CD4-positive, alpha-beta T cell treated with Interleukin-15 for 4 hours (primary cell): ENCODE measurements at places on chromosomes 5 and 9.

DNA sequence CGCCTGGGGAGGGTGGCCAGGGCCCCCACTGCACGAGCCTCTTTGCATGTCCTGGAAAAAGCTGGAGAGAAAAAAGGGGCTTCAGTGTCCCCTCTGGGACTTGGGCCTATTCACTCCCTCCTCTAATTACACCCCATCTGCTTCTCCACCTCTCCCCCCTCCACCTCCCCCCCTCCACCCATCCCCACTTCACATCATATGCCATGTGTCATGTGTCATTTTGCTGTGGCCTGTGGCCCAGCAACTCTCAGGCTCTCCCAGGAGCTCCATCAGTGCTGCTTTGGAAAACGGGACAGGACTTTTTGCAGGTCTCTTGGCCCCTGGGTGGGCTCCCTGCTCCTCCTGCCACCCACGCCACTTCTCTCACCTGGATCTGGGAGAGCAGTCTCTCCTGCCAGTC is 68.7 kb downstream of the NTNG2 start:
- no peak for DNase-seq

GRCh38 chr5:76082772-76083554 is at the start of gene SV2C:
Gene SV2C (plus strand): TSS chr5:76083383. CDS start chr5:76131751, 48,368 bp downstream.
- DNase-seq: no peak

DNA sequence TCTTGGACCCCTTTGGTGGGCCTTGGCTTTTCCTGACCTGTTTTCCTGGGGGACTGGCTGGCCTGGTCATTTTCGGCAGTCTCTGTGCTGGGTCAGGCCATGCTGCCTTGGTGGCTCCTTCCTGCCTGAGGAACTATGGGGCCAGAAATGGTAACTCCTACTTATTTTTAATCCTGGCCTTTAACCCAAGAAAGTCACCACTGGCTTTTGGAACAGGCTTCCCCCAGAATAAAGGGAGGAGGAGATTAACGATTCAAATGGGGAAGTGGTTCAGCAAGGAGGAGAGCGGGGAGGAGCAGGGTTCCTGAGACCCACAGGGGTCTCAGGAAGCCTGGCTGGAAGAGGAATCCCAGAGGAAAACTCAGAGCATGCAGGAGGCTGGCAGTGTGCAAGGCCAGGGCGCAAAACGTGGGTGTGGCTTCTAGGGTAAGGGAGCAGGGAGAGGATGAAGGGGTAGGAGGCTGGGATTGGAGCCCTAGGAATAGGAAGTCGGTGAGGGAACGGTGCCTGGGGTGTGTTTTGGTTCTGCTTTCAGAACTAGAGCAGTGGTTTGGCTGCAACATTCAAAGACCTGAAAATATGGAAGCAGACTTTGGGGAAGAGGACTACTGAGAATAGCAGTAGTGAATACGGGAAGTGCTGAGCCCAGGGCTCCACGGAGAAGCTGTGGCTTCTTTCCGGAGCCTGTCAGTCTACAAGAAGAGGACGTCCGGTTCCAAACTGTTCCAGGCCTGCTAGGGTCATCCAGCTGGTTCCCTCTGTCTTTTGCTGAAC is 271.1 kb upstream of the KLF4 start:
- peak; percentile 4 for DNase-seq

GRCh38 chr9:137315581-137316011 is 13.5 kb upstream of the NRARP start:
- no peak for DNase-seq

- no peak for DNase-seq
These were observed 308.1 kb upstream of the ADCY2 start for GRCh38 chr5:7087719-7088297.

GRCh38 chr5:130052752-130053151 is 148.5 kb downstream of the CHSY3 start:
- no peak for DNase-seq

- DNase-seq: no peak
These were observed 177.9 kb downstream of the PCSK1 start for GRCh38 chr5:96254980-96255691.

DNA sequence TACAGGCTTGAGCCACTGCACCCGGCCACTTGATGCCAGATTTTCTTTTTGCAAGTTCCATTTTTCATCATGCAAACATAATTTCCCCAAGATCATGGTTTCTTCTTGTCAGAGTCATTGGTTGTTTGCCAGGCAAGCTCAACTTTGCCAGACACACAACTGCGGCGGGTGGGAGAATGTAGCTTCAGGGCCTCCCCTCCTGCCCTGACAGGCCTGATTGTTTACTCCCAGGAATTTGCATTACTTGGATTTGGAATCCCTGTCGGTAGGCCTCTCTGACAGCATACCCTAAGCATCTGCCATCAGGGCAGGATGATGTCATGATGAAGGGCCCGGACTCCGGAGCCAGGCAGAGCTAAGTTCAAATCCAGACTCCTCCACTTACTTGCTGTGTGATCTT is 15.1 kb downstream of the RPS14 start:
- no peak for DNase-seq

- DNase-seq: no peak
These were observed 18.8 kb downstream of the HAPLN1 start for GRCh38 chr5:83701886-83702285.

DNA sequence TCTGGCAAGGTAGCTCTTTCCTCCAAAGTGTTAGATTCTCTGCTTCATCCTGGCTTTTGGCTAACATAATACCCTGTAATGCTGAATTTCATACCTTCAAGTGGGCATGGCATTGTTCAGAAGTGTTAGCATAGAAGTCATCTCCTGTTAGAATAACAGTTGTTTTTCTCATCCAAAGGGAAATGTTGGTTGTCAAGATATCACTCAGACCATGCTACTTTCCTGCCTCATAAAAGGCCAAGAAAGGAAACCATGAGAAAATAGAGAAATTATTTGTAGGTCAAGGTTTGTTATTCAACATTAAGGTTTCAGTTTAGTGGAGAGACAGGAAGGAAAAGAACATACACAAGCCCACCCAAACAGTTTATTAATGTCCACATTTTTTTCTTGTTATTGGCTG is 472.5 kb downstream of the ARHGEF28 start:
- no peak for DNase-seq

GRCh38 chr5:50727149-50727496 is 60.7 kb downstream of the PARP8 start:
- DNase-seq: peak; percentile 20

- DNase-seq: no peak
These were observed 1359.4 kb downstream of the EFNA5 start for GRCh38 chr5:106311230-106311915.

DNA sequence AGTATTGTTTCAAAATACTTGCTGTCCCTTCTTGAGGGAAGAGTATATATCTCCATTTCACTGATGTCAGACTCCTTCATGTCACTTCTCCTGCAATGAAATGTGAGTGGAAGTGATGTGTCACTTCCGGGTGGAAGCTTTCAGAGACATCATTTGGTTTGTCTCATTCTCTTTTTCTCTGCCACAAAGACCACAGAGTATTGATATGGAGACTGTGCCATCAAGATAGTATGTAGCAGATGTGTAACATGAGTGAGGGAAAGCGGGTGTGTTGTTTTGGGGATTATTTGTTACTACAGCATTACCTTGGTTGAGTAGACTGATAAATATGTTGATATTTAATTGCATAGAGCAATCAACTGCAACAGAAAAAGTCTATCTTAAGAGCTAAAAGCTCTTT is 169.8 kb downstream of the FBXL7 start:
- DNase-seq: no peak

- DNase-seq: no peak
These were observed 90.7 kb downstream of the CAMSAP1 start for GRCh38 chr9:135816651-135816970.

GRCh38 chr5:153636670-153637451 is 146.4 kb downstream of the GRIA1 start:
- no peak for DNase-seq

GRCh38 chr5:87393331-87393730 is 19.4 kb downstream of the CCNH start:
- DNase-seq: no peak

GRCh38 chr9:132077881-132078698 is 1.6 kb downstream of the MED27 start:
- peak; percentile 21 for DNase-seq

DNA sequence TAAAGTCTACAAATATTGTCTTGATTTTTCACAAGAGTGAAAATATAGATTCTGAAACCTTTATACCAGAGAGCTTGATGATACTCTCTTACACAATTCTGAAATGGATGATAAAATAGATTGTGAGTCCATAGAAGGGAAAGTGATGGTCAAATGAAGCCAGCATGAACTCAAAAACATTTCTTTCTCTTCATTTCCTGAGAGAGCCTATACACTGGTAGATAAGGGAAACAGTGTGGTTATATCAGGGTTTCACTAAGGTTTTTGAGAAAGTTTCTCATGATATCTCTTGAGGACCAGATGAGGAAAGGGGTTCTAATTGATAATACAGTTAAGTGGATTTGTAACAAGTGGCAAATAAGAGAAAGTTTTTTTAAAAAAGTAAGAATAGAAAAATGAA is 254.1 kb downstream of the PJA2 start:
- no peak for DNase-seq

DNA sequence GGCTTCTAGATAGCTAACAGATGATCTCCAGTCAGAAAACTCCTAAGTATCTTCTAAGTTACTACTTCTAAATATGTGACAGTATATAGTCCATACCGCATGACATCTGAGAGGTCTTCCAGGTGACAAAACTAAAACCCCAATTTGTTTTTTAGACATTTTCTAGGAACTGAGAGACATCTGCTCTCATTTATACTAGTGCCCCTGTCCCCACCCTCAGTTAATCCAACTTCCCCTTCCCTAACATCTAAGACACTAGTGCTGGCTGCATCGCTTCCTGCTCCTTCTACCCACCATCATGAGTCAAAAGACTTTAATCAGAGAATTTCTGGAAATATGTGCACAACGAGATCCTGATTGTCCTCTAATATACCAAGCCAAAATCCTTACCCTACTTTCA is 37.9 kb downstream of the FBXW11 start:
- no peak for DNase-seq

DNA sequence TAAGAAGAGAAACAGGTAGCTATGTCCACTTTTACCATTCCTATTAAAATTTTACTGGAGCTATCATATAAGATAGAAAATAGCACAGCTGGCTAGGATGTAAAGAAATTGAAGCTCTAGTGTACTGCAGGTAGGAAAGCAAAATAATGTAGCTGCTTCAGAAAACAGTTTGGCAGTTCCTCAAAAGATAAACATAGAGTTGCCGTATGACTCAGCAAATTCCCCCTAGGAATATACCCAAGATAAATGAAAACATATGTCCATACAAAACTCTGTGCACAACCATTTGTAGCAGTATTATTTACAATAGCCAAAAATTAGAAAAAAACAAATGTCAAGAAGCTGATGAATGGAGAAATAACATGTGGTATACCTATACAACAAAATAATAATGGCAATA is 64.6 kb upstream of the SHISAL2B start:
- DNase-seq: no peak

GRCh38 chr5:56055287-56055686 is 60.5 kb upstream of the IL6ST start:
- DNase-seq: no peak

GRCh38 chr5:141431286-141431685 is 979 bp downstream of the PCDHGA12 start:
- no peak for DNase-seq

GRCh38 chr5:100520348-100520747 is 14.8 kb upstream of the FAM174A start:
- no peak for DNase-seq

- DNase-seq: no peak
These were observed 37.3 kb upstream of the TRIO start for GRCh38 chr5:14105718-14106410.

DNA sequence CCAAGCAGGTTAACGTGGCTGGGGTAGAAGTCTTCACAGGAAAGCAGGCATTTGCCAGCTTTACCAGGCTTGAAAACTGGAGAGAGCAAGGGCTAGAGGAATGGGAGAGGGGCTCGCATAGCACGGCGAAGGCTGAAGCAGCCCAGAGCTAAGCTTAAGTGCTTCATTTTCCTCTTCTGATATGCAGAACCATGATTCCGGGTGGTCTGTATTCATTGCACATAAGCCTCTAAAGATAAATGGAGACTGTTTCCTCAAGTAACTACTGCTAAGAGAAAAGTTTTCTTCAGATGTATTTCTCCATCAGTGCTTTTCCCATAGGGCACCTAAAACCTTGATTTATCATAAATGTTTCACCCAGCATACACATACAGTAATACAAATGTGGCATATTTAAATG is 414.1 kb downstream of the MLLT3 start:
- no peak for DNase-seq

- DNase-seq: no peak
These were observed 2.7 kb downstream of the NDST1 start for GRCh38 chr5:150510460-150511263.

DNA sequence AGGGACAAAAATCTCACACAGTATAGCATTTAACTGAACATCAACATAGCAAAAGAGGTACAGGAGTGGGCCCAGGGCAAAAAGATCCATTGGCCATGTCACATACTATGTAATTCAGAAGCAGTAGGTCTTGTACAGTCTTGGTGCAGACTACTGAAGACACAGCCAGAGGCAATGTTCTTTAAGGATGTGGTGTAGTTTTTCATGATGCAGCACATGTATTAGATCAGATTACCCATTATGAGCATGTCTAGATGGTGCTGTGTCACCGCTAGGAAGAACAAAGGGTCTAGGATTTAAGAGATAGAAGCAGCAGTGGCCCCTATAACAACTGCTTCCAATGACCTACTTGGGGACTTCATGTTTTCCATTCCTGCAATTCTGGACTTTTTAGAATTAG is 610.4 kb upstream of the MEF2C start:
- no peak for DNase-seq

DNA sequence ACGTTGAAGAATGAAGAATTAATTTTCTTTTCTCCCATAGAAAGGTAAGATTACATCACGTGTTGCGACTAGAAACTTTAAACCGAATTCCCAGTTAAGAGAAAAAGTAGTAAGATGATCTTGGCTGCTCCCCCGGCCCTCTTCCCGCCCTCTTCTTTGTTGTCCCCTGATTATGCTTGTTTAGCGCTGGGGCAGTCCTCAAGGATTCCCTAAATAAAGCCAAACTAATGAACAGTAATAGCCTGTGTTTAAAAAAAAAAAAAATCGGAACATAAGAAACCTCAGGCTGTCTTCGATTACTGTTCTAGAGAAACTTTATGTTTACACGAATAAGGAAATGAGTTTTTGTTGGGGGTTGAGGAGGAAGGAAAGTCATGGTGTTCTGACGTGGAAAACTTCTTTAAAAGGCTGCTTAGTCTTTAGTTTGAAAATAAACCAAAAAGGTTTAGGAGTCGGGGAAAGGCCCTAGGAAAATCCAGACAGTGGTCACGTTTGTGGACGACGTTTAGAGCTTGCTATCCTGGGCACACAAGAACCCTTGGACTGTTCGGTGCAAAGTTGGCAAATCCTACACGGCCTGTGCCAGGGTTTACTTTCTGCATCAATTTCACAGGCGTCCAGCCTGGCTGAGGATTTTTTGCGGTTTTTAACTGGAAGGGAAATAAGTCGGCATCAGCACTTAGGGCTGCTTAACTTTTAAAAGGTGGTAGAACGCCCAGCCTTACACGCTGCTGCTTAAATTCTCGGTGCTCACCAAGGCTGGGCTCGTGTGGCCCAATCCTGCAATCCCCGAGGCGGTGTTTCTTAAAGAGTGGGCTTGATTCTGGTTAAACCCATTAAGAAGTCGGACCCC is 1.1 kb upstream of the MAT2B start:
- peak; percentile 39 for DNase-seq

- no peak for DNase-seq
These were observed 21.7 kb downstream of the ALG2 start for GRCh38 chr9:99199938-99200539.

GRCh38 chr9:133712221-133713100 is 25.7 kb downstream of the SARDH start:
- no peak for DNase-seq
